A549 treated with GW870086 at 1 μM for 4 hours (cell line): ENCODE measurements at places on chromosomes 12 and 14. TPM values are rescaled to one million over a fixed set of nuclear protein-coding genes. Genes with fewer than 3 reads are reported as not detected.

EXOC3L4 gene
- total RNA-seq: 0.82 to 2.4 TPM (median 1.8 TPM) in 5 replicates

TAPBPL gene
- total RNA-seq: 3.3 to 4.7 TPM (median 3.8 TPM) in 5 replicates

GNPTAB gene
- 9.6 to 14.9 TPM (median 13.5 TPM) in 5 replicates for total RNA-seq

GLT8D2 gene
- 0.09 to 0.59 TPM (median 0.25 TPM) in 5 replicates for total RNA-seq

ACOT4 gene
- total RNA-seq: 1.8 to 2.5 TPM (median 2.1 TPM) in 5 replicates

TRPV4 gene
- total RNA-seq: 0.09 to 0.15 TPM (median 0.11 TPM) in 4 of 5 replicates, not detected in the other

TCL1B gene
- total RNA-seq: not detected in 5 replicates

TAS2R10 gene
- total RNA-seq: not detected in 5 replicates

HCAR2 gene
- total RNA-seq: 0.06 TPM in 1 of 5 replicates, not detected in the others

SIX6 gene
- total RNA-seq: not detected in 5 replicates

TCL1A gene
- not detected in 5 replicates for total RNA-seq

TEX22 gene
- 0.14 to 0.52 TPM (median 0.23 TPM) in 4 of 5 replicates, not detected in the other for total RNA-seq

OR4E2 gene
- total RNA-seq: not detected in 5 replicates

TM7SF3 gene
- total RNA-seq: 66.1 to 78.4 TPM (median 75.5 TPM) in 5 replicates

KCNJ8 gene
- total RNA-seq: 0.15 to 0.44 TPM (median 0.31 TPM) in 5 replicates

CBLN3 gene
- 1.0 to 1.7 TPM (median 1.2 TPM) in 5 replicates for total RNA-seq

CLEC4A gene
- 0.19 to 0.38 TPM in 2 of 5 replicates, not detected in the others for total RNA-seq

LPAR5 gene
- total RNA-seq: 0.55 to 0.97 TPM (median 0.65 TPM) in 5 replicates

ANG gene
- total RNA-seq: 8.0 to 12.4 TPM (median 10.5 TPM) in 5 replicates

RASAL1 gene
- total RNA-seq: 0.24 to 0.85 TPM (median 0.30 TPM) in 5 replicates

OR11H12 gene
- total RNA-seq: not detected in 5 replicates

LUM gene
- total RNA-seq: 0.28 to 0.51 TPM (median 0.31 TPM) in 4 of 5 replicates, not detected in the other

LARP4 gene
- total RNA-seq: 36.4 to 49.1 TPM (median 46.9 TPM) in 5 replicates

ING4 gene
- total RNA-seq: 11.2 to 16.5 TPM (median 14.6 TPM) in 5 replicates

LGMN gene
- total RNA-seq: 51.6 to 61.4 TPM (median 58.2 TPM) in 5 replicates

OR10AD1 gene
- total RNA-seq: not detected in 5 replicates

RNASE12 gene
- not detected in 5 replicates for total RNA-seq

KLHDC2 gene
- total RNA-seq: 28.6 to 37.9 TPM (median 32.1 TPM) in 5 replicates

TBX5 gene
- not detected in 5 replicates for total RNA-seq

KRT79 gene
- total RNA-seq: 0.09 to 0.20 TPM in 2 of 5 replicates, not detected in the others

SIX1 gene
- total RNA-seq: 6.2 to 8.7 TPM (median 8.0 TPM) in 5 replicates

ADAMTS20 gene
- total RNA-seq: not detected in 5 replicates

UBE3B gene
- total RNA-seq: 12.4 to 14.6 TPM (median 13.3 TPM) in 5 replicates

KRT78 gene
- total RNA-seq: 0.06 to 0.25 TPM in 2 of 5 replicates, not detected in the others

ENDOU gene
- not detected in 5 replicates for total RNA-seq

MGAT2 gene
- total RNA-seq: 47.0 to 53.9 TPM (median 50.2 TPM) in 5 replicates

DACT1 gene
- total RNA-seq: 0.44 to 0.73 TPM (median 0.48 TPM) in 5 replicates
